ENCODE measurements at places on chromosomes 6 and 20.

DNA sequence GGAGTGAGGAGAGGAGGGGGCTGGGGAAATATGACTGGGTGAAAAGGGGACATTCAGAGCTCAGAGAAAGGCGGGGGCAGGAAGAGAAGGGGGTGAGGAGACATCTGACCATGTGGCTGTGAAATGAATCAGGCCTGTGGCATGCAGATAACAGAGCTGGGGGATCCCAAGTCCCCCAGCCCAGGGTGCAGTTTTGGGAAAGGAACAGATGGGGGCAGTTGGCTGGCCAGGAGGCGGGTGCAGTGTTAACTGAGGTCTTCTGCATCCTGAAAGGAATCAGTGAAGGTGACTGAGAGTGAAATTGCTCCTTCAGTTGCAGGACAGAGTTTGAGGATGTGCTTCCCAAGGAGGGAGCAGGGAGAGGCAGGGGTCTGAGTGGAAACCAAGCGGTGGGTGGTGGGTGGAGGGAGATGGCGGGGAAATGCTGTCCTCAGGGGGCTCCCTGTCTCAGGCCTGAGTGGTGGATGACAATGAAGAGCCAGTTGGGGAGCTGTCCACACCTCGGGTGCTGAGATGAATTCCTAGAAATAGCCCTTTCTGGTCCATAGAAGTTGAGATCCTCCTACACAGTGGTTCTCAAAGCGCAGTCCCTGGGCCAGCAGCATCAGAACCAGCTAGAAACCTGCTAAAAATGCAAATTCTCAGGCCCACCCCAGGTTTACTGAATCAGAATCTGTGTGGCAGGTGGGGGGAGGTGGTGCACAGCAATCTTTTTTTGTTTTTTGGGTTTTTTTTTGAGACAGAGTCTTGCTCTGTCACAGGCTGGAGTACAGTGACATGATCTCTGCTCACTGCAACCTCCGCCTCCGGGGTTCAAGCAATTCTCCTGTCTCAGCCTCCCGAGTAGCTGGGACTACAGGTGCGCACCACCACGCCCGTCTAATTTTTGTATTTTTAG lies 26.0 kb upstream of the CCDC167 start:
- DNase-seq, result no peak

GRCh38 chr6:27865850-27866356 lies 46.3 kb downstream of the OR2B2 start:
- DNase-seq, result peak; percentile 13

- DNase-seq, result no peak
Observed at GRCh38 chr6:157019733-157020132, 242.6 kb downstream of the ARID1B start.

GRCh38 chr6:113630738-113631535 lies 226.2 kb upstream of the MARCKS start:
- DNase-seq, result peak; percentile 3

GRCh38 chr6:138086573-138087196 lies 20.5 kb downstream of the PERP start:
- DNase-seq, result no peak

- DNase-seq, result no peak
Observed at GRCh38 chr20:45503403-45503802, 12.0 kb downstream of the SPINT3 start.

- no peak for DNase-seq
Observed at GRCh38 chr6:150203871-150204545, 61.2 kb downstream of the PPP1R14C start.

DNA sequence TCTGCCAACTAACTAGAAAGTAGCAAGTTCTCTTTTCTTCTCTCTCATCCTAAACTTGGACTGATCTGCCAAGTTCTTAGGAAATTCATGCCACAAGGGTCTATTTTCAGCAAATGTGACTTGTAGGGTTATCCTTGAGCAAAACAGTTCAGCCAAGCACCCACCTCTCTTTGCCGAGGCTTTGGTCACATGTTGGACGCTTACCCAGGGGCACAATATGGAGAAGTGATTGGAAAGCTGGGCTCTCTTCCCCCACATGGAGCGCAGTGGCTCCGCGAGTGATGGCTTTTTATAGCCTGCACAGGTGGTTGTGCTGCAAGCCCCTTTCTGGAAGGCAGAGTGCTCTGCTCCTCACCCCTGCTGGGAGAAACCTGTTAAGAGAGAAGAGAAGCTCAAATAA lies 47.7 kb upstream of the FNDC1 start:
- DNase-seq, result no peak

- DNase-seq, result no peak
Observed at GRCh38 chr20:42336576-42336975, 718.4 kb upstream of the CHD6 start.

GRCh38 chr20:17418737-17419136 lies 112.4 kb downstream of the BFSP1 start:
- no peak for DNase-seq

DNA sequence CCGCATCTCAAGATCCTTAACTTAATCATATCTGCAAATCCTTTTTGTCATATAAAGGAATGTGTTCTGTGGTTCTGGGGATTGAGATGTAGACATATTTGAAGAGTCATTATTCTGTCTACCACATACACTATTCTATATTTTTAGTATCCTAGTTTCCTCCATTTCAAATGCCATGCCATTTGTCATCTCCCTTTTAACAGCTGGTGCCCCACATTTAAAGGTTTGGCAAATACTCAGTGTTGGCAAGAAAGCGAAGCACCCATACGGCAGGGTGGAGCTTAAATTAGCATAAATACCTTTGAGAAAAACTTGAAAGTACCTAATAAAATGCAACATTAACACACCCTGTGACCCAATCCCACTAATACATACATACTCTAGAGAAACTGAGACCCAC lies 31.7 kb downstream of the PAK5 start:
- DNase-seq, result no peak

DNA sequence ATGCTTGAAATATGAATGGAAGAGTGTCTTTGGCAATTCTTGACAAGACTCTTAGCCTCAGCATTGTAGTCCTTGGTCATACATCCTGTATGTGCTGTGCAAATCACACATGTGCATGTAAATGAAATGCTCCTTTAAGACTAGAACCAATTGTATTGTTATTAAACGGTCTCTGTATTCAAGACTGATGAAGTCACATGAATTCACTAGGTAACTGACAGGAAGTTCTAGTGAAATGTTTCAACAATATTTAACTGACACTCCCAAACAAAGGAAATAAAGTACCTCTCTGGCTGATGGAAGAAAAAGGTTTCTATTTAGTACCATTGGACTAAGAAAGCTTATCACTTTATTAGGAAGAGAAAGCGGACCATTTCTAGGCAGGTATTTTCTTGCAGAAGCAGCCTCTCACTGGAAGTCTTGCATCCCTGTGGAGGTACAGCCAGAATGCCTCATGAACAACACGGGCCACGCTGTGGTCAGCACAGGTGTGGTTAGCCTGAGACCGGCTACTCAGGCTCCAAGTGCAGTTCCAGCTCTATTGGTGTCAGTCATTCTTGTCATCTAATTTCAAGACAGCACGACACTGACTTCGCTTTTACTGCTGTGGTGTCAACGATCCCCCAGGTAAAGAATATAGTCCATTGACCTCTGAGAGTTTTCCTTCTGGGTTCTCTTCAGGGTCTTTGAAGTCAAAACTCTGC lies 17.3 kb downstream of the PPP1R3G start:
- DNase-seq, result no peak

GRCh38 chr20:45320948-45321595 lies 13.0 kb upstream of the MATN4 start:
- DNase-seq, result no peak

DNA sequence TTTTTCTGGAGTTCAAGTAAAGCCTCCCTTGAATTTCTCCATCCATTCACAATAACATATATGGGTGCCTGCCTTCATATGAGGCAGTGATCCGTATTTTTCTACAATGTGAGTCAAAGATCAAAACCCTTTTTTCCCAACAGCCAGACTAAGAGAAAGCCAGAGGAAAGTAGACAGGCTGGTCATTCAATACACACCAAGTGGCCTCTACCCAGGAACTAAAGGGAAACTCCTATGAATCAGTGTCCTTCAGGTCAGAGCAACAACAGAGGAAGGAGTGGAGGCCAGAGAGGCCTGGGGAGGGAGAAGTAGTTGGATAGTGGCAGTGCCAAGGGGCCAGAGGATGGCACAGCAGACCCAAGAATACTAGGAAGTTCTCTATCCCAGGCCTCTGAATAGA lies 23.8 kb downstream of the SIM1 start:
- DNase-seq, result no peak

DNA sequence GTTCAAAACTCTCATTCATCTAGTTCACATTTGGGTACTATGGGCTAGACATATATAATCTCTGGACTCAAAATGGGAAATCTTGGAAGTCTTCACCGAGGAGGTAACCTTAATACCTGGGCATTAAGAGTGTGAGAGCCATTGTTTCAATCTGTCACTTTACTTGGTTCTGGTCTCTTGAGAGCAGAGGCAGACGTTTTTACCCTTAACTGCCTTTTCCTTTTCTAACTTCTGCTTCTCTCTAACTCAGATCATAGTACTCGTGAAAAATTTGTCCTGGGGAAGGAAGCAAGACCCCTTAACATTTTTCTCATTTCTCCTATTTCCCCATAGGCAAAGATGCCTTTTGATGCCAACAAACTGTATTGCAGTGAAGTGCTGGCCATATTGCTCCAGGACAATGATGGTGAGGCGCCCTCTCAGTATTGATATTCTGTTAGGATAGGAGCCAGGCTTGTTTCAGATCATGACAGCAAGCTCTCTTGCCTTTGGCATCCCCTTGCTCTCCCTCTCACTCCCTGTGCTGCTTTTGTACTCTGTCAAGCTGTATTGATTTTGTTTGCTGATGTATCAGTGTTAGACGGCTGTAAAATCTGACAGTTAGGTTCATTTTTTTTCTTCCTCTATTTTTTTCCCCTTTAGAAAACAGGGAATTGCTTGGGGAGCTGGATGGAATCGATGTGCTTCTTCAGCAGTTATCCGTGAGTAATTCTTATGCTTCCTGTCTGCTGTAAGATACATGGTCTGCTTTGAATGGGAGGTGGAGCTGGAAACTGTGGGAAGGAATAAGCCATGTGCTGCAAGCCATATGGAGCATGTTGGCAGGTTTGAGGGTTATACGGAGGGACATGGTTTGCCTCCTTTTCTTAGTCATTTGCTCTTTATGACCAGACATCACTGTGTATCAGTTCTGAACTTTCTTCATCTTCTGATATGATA lies 83.5 kb downstream of the CTNNBL1 start:
- DNase-seq, result no peak

DNA sequence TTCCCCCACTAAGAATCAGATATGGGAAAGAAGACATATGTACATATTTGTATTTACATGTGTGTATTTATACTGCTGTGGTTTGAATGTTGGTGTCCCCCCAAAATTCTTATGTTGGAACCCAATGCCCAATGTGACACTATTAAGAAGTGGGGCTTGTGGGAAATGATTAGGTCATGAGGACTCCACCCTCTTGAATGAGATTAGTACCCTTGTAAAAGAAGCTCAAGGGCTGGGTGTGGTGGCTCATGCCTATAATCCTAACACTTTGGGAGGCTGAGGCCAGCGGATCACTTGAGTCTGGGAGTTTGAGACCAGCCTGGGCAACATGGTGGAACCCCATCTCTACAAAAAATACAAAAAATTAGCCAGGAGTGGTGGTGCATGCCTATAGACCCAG lies 3.9 kb upstream of the SMIM13 start:
- DNase-seq, result no peak

DNA sequence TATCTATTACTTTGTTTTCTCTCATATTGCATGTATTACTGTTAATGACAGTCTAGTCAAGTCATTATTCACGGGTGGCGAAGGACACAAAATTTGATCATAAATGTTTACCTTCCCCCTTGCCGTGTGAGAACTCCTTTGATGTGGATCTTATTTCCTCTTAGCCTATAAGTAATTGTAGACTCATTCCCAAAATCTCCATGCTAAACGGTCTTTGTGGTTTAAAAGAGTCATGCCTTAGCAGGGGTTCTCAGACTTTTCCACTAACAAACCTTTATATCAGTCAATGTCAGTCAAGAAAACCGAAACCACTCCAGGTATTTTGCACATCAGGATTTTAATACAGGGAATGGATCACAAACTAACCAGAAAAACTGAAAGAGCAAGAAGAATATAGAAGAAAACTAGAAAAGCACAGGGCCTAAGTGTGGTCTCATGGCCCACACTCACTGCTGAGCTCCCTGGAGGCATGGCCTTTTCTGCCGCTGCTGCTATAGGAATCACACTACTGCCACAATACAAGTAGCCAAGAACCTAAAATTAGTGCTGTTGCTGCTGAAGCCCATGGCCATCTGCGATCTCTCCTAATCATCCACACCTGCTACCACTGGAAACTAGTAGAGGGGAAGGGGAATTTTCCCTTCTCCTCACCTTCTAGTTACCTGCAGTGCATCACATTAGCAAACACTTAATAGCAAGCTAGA lies 186.0 kb upstream of the POU3F2 start:
- no peak for DNase-seq

DNA sequence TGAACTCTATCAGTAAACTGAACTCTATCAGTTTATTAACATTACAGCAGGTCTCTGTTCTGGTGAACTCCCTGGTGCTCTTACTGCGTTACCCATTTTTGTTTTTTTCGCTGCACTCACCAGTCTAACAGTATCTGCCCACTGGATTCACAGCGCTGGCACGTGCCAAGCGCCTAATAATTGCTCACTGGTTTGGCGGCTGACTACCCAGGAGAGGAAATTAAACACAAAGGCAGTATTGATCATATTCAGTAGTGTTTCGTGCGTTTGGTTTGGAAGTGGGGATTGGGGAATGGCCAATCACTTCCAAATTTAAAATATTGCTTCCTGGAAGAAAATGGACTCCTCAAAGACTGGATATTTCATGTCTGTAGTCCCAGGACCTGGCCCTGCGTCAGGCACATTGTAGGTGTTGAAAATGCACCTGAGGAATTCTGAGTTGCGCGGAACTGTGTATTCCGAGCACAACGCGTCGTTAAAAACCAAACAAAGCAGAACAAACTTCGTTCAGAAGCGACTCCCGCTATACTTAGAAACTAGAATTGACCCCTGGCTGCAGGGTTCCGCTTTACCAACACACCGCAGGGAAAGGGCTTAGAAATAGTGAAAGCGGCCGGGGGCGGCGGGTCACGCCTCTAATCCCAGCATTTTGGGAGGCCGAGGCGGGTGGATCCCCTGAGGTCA lies 1.1 kb upstream of the RPS12 start:
- DNase-seq, result peak; percentile 44

- no peak for DNase-seq
Observed at GRCh38 chr6:51841626-51842025, 245.8 kb downstream of the PKHD1 start.

DNA sequence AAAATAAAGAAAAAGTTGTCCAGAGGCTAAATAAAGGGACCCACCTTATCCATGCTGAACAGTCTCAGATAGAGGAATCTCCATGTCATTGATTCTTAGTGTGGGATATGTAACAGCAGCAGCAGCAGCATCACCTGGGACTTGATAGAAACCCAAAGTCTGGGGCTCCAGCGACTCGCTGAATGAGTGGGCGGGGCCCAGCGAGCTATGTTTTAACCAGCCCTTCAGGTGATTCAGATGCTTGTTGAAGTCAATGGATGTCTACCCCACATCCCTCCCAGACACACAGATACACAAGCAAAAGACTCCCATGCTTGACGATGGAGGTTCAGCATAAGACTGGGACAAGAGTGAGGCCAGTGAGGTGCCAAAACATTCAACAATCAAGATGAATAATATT lies 298.6 kb downstream of the UBE3D start:
- DNase-seq, result no peak

GRCh38 chr6:126176282-126176681 lies 163.6 kb upstream of the CENPW start:
- DNase-seq, result no peak
